ENCODE measurements at places on chromosomes 16 and 17. TPM values are rescaled to one million over a fixed set of nuclear protein-coding genes. Genes with fewer than 3 reads are reported as not detected.

DNA sequence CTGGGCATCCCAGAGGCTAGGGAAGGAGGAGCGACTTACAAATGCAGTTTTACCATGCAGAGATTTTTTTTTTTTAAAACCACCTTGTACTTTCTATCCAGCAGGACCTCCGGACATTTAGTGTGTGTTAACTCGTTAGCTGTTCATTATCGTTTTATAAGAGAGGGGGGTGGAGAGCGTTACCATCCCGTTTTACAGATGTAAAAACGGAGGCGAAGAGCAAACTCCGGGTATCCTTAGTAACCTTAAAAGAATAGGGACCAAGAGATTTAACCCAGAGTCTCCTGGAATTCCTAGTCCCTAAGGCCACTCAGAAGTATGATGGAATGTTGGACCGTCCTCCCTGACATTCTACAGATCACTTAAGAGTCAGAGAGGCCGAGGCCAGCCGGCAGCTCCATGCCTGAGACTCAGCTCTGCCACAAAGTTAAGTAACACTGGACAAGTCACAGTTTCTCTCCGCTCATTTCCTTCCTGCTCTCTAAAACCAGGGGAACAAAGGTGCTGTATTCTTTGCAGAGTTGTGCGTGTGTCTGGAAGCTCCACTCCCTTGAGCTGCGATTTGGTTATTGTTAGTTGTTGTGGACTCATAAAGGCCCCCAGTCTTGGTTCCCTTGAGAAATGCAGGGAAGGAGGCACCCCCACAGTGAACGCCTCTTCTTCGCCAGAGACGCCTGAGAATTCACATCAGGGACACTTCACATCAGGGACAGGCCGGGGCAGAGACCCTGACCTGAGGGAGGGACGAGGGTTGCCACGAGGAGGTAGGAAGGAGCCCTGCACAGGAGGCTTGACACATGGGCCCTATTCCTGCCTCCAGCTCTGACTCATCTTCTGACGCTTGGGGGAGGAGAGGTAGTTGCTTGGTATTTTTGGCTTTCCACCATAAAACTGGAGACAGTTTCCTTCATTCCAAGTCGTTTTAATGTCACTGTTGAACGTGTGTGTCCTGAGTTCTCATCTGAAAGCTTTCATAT is 1.2 kb downstream of the DUSP14 start:
- DNase-seq = peak; percentile 89

GRCh38 chr17:69620363-69620762 is 205.9 kb downstream of the MAP2K6 start:
- DNase-seq = no peak

GRCh38 chr16:80984124-80984892 is 22.4 kb downstream of the CMC2 start:
- DNase-seq = no peak

- no peak for DNase-seq
These were observed 6.0 kb downstream of the STAC2 start for GRCh38 chr17:39219647-39220154.

- DNase-seq = no peak
These were observed 7.3 kb upstream of the SOCS3 start for GRCh38 chr17:78367193-78367592.

GRCh38 chr17:39270923-39271322 is 45.2 kb upstream of the STAC2 start:
- DNase-seq = peak; percentile 54

DNA sequence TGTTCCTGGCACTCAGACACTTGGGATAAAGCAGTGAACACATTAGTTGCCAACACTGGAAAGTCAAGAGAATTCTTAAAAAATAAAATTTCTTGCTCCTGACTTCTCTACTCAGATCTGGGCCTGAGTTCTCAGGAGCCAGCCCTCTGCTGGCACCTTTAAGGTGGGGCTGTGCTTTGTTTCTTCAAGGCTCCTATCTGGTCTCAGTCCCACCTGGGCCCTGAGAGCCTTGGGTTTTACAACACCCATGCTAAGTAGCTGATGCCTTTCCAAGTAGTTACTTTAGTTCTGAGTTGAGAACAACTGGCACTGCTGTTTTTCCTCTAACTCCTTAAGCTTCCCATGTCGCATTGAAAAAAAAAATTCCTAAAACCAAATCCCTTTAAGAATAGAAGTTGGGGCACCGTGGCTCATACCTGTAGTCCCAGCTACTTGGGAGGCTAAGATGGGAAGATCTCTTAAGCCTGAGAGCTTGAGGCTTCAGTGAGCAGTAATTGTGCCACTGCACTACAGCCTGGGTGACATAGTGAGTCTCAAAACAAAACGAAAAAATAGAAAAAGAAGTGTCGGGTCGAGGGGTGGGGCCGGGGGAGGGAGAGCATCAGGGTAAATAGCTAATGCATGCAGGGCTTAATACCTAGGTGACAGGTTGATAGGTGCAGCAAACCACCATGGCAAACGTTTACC is 16.6 kb downstream of the CHAD start:
- DNase-seq = no peak

DNA sequence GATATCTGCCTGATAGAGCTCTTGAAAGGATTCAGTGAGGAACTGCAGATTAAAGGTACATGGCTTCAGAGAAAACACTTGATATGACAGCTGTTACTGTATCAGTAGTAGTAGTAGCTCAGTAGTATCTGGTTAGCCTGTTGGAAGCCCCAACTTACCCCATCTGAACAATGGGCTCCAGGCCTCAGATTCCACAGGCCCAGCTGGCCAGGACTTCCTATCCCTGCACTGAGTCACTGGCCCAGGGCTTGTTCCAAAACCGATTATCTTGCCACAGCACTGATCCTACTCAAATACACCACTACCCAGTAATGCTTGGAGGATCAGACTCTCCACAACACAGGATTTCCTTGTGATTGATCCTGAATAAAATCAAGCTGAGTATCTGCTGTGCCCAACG is 32.6 kb downstream of the DCUN1D3 start:
- DNase-seq = peak; percentile 66

GRCh38 chr17:74919440-74920305 is 3.4 kb downstream of the USH1G start:
- peak; percentile 47 for DNase-seq

- DNase-seq = no peak
These were observed 12.4 kb downstream of the RAB5C start for GRCh38 chr17:42142371-42142896.

CDH15 gene
- total RNA-seq = not detected

HSPB9 gene
- total RNA-seq = not detected

SALL1 gene
- total RNA-seq = 0.05 TPM

ITGB3 gene
- total RNA-seq = 116 TPM

MMP2 gene
- 20.5 TPM for total RNA-seq

ANKRD40CL gene
- not detected for total RNA-seq
